ENCODE measurements at places on chromosomes 1 and 21.

DNA sequence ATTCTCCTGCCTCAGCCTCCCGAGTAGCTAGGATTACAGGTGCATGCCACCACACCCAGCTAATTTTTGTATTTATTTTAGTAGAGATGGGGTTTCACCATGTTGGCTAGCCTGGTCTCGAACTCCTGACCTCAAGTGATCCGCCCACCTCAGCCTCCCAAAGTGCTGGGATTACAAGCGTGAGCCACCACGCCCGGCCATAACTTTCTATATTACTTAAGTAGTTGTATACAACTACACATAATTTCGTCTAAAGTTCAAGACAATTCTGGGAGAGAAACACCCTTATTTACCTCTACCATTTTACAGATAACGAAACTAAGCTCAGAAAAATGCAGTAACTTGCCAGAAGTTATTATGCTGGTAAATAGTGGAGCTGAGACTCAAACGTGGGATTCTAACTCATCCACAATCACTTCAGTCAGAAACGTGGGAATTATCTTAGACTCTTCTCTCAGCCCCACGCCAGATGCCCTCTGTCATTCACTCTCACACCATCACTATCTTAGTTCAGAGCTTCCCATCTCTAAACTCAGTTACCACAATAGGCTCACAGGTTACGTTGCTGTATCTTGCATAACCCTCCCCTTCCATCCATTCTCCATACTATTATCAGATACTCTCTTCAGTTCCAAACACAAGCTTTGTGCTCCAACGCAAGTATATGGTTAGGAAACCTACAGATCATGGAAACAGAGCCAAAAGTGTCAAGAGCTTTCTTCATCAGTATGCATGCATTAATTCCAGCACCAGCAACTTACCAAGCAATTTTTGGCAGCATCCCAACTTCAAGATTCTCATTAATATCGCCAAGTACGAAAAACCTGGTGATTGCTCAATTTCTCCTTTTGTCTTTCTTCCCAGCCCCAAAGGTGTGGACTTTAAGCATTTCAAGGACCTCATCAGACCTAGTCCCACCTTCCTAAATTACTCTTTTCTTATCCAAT lies 69.3 kb downstream of the RERE start:
- DNase-seq, result no peak

- DNase-seq, result no peak
Observed at GRCh38 chr1:33736496-33736895, 127.4 kb upstream of the HMGB4 start.

GRCh38 chr1:24964811-24965570 lies 34.9 kb upstream of the RUNX3 start:
- DNase-seq, result no peak

- no peak for DNase-seq
Observed at GRCh38 chr1:156616463-156616862, 2.8 kb upstream of the HAPLN2 start.

GRCh38 chr1:69377507-69377906 lies 190.2 kb upstream of the LRRC7 start:
- no peak for DNase-seq

DNA sequence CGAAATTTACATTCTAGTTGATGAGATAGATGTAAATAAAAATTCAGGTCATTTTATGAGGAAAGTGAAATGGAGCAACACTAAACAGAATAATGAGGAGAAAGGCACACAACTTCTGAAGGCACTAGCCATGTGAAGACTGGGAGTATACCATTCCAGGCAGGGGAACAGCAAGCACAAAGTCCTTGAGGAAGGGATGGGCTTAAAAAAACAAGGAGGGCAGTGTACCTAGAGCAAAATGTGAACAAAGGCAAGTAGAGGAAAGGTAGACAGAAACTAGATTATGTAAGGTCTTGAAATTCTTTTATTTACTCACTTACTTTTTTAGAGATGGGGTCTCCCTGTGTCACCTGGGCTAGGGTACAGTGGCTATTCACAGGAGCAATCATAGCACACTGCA lies 54.1 kb upstream of the LRIG2 start:
- DNase-seq, result no peak
